ENCODE measurements at places on chromosomes 2 and 18.

- DNase-seq, result no peak
Observed at GRCh38 chr18:68861365-68861764, 63.5 kb downstream of the CCDC102B start.

DNA sequence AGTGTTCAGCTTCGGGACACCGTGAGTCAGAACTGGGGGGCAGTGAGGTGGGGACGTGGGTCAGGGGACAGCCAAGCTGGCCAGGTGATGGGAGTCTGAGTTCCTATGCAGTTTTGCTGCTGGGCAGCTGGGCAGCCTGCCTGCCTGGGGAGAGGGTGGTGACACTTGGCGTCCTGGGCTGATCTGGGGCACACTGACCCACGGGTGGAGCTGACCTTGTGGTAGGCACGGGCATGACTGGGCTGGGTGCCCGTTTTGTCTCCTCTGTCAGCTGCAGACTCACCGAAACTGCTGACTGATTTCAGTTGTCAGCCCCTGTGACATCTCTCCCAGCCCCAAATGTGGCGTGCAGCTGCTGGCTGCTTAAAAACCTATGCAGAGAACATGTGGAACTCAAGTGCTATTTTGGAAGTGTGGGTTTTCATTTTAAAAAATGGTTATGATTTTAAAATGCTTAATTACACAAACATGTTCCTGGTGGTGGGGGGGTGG is 32.6 kb upstream of the E2F6 start:
- DNase-seq, result no peak

DNA sequence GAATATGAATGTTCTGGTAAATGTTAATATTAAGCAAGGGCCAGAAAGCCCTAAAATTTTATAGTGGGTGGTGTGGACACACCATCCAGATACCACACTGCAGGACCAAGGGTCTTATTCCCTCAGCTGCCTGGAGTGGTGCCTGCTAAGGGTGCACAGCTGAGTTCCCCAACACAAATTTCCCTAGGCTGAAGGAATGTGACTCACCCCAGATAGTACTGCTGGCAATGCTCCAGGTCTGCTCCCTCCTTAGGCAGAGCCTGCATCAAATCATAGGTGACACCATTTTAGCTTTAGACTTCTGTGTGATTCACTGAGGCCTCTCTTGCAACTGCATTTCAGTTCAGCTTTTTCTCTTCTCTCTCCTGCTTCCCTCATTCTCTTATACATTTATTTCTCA is 321.1 kb downstream of the SATB2 start:
- DNase-seq, result peak; percentile 65

DNA sequence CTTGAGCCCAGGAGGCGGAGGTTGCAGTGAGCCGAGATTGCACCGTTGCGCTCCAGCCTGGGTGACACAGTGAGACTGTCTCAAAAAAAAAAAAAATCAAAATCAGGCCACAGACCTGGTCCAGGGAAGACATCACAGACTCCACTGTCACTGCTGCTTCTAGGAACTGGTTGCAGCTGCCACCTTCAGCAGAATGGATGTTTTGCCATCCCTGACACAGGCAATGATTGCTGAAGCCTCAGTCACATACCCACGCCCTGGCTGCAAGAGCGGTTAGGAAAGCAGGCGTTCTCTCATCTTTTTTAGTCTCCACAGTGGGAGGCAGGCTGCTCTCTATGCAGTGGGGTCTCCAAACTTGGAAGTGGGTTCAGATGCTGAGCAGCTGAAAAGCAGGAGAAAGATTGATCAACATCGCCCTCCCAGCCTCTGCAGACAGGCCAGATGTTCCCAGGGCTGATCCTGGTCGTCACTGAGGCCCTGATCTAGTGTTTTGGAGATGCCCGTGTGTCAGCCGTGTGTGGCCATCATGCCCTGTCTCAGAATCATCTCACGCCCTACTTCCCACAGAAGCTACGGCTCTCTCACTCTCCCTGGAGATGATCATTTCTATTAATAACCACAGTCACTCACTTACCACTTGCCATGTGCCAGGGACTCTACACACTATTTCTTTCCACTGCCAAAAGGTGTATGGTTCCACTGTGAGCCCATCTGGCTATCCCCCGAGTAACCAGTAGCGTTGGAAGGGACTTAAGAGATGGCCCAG is 91.8 kb downstream of the PLB1 start:
- DNase-seq, result no peak

DNA sequence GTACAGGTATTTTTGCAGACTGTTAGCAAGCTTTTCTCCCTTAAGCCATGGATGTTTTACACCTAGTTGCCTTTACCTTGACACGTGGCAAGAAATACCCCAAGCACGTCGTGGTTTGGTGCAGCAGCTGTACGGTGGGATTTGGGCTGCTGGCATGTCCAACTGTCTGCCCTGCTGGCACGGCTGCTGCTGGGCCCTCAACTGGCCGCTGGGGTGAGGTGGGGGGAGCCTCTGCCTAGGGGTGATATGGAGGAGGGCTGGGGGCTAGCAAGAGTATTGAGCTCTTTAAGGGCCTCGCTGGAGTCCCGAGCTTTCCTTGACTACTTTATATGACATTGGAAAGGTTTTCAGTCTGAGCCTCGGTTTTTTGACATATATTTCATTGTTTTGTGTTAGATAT is 41.6 kb downstream of the LPIN1 start:
- DNase-seq, result no peak

GRCh38 chr18:55370936-55371335 is 217.1 kb downstream of the TCF4 start:
- DNase-seq, result no peak

DNA sequence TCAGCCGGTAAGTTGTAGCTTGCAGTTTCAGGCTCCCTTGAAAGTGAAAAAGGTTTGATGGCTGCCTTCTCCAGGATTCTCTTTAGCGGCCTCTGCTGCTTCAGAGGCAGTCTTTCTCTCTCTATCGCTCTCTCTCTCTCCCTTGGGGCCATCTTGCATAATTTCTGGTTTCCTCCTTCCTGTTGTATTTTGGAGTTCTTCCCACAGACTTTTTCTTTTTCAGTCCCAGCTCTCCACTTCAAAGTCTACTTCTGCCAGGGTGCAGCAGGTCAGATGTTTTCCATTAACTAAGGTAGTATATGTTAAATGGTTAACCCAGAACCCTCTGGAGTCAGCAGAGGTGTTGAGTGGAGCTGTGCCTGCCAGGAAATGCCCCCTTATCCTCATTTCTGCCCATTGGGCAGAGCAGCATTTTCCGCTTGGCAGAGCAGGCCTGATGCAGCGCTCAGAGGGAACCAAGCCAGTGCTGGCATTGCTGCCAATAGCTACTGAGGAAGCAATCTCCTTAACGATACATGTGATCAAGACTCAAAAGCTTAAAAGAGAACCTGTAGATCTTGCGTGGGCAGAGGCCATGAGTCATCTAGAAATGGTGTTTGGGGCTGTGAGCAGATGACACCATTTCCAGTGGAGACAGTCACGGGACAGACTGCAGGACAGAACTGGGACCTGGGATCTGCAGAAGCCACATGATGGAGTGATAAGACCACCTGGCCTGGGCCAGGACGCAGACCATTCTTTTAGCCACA is 20.8 kb downstream of the DBI start:
- DNase-seq, result peak; percentile 69

- peak; percentile 39 for DNase-seq
Observed at GRCh38 chr2:74584088-74584645, 29.6 kb downstream of the DOK1 start.

GRCh38 chr2:170822290-170823087 is 5.8 kb downstream of the GAD1 start:
- DNase-seq, result no peak

GRCh38 chr2:26300234-26300925 is 45.6 kb upstream of the SELENOI start:
- peak; percentile 56 for DNase-seq

- DNase-seq, result no peak
Observed at GRCh38 chr2:61410185-61410584, 60.7 kb downstream of the USP34 start.

DNA sequence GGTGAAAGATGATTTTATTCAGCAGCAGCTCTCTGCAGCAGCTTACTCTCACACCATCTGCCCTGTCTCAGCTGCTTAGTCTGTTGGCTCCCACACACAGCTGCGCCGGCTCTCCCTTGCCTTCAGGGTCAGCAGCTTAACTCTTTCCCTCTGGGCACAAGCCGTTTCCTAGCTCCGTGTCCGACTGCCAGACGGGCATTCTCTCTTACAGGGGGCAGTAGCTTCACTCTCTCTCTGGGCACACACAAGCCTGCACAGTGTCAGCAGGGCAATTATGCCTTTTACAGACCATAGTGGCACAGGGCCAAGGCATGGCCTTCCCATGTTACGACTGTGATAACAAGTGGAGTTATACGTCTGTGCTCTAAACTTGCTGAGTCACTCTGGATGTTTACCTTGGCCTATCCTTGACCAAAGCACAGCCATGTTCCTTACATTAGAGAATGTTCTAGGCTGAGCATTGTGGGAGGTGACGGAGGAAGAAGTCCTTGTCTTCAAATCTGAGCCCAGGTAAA is 31.7 kb downstream of the PCARE start:
- DNase-seq, result peak; percentile 51
